ENCODE measurements at places on chromosomes 7 and 10. TPM values are rescaled to one million over a fixed set of nuclear protein-coding genes. Genes with fewer than 3 reads are reported as not detected.

Gene TFEC
- 1.2 TPM for total RNA-seq

DNA sequence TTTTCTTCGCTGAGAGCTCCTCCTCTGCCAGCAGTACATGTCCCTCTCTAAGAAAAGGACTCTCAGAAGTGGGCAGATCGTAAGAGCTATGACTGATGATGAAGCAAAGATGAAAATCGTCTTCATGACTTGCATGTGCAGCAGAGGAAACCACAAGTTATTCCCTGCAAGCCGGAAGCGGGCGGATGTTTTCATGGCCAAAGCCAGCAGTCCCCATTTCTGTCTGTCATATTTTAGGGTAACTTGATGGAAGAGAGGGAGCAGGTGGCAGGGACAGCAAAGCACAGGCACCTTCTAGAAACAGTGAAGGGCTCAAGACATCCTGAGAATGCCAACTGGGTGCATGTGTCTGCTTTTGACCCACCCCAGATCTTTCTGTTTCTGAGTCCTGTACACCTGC is 19.9 kb downstream of the KLF6 start:
- peak; percentile 62 for DNase-seq

GRCh38 chr10:31918671-31919409 is 9.8 kb downstream of the ARHGAP12 start:
- no peak for DNase-seq

DNA sequence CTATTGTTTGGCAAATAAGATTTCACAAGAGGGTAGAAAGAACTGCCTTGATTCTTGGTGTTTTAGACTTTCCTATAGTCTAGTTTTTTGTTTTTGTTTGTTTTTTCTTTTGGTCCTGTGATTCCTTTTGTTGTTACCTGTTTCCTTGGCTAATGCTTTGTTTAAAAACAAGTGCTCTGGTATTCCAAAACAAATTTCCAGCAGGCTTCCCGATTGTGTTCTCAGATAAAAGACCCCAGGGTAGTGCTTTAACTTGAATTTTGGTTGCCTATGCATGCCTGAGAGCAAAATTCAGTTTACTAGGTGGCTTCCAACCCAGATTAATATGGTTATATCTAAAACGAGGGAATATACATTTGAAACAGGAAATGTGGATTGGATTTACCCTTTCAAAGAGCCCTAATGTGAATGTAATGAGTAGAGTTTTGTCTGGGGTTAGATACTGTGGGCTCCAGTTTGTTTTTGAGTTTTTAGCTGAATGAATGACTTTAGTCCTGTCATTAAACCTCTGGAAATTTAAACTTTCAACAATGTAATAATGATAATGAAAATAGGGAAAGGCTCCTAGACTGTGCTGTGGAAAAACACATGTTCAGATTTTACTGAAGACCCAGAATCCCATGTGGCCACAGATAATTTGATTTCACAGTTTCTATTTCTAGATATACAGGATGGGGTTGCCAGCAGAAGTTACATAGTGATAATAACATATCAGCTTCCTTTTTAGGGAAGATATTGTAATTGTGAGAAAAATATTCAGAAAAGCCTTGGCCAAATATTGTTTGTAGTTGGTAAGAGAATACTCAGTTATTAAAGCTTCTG is 23.9 kb downstream of the AUTS2 start:
- no peak for DNase-seq
